HCT116 (cell line): ENCODE measurements at places on chromosomes 6 and 20.

GRCh38 chr6:149293244-149293643 is 24.3 kb upstream of the TAB2 start:
- no peak for DNase-seq

DNA sequence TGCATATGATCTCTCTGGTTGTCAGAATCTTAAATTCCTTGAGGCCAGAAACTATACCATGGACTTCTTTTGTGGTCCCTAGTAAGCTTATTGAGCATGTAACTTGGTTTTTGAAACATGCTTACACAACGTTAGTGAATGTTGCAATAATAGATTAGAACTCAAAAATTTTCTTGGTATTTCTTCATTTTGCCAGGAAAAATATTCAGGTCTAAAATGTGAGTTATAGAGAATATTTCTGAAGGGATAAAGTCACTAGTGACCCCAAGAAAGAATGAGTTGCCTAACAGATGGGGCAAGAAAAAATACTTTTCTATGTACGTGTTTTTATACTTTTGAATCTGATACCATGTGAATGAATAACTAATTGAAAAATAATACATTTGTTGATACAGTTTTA is 195.4 kb downstream of the TFAP2A start:
- no peak for DNase-seq

DNA sequence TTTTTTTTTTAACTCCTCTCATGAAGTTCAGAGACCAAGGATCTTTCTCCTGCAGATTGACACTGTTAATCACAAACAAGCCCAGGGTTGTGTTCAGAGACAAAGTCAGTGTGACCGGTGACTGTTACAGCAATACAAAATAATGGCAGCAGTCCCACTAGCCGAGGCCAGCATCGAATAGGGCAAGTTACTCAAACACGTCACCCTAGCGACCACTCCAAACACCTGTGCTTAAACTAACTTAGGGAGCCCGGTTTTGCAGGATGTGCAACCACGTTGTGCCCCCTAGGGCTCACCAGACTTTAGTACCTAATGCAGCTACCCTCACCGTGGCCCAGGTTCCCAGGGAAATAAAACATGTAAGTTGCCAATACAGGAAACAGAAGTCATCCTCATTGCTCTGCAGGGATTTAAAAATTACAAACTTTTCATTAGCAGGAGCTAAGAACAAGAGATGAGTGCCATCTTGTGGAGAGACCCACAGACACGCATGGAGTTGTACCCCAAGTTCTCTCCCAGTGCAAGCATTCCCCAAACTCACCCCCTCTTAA is 38.1 kb downstream of the FAM50B start:
- no peak for DNase-seq

GRCh38 chr6:83600459-83600858 is 88.1 kb downstream of the PRSS35 start:
- DNase-seq = no peak

- DNase-seq = no peak
Observed at GRCh38 chr6:73965539-73966029, 269.6 kb downstream of the CD109 start.

- DNase-seq = no peak
Observed at GRCh38 chr6:69580706-69581105, 216.1 kb downstream of the LMBRD1 start.

DNA sequence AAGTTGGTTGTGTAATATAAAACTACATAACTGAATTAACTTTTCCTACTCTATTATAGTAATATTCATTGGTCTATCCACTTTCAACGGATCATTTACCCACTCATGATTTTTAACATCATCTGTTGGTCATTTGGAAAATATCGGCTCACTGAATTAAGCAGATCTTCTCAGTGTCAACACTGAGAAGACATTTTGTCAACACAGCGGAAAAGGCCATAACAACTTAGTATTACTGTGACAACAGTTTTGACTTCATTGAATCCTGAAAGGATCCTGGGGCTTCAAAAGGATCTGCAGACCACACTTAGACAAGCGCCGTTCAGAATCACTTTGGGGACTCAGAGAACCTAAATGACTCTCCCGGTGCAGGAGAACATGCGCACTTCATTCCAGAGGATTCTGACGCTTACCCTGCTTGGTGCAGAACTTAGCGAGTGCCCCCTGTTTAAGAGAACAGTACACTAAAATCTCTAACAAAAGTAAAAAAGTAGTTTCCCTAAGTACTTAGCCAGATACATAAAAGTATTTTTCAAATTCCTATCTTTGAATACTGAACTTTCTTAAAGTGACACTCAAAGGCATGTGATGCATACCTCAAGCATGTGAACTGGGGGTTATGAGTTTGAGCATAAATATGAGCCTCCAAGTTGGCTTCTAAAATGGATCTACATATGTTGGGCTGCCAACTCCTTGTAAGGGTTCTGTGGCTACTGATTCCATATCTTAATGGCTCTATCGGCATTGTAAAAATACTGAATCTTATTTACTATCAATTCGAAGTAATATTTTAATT is 4.0 kb downstream of the ZBTB2 start:
- DNase-seq = no peak

DNA sequence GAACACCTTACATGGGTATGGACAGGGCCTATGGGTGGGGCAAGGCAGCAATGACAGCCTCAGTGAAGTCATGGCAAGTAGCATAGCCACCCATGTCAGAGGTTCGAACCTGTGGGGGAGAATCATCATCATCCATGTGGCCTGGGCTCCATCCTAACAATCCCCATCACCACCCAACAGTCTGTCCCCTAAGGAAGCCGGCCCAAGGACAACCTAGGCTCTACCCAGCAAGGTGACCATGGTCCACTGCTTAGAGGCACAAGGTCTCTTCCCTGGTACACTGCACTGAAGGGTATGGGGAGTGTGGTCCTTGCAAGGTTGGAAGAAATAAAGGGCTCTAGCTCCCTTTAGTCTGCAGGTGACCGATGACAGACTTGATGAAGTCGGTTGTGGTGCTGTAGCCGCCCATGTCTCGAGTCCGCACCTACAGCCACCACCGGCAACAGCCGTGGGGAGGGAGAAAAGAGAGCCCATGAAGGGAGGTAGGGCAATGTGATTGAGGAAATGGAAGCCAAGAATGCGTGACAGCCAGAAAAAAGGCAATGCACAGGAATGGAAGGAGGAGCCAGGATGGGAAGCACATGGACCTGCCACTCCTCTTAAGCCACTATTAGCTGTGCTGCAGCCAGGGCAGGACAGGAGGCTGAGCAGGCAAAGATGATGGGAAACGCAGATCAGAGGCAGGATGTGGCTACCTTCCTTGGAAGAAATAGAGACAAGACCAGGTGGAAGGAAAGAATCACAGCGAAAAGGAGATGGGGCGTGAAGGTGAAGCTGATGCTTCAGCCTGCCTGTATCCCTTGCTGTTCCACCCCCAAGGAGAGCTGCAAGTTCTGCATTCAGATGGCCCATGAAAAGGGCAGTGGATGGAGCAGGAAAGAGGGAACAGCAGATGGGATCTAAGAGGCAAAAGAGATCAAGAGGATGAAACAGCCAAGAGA is 5.3 kb downstream of the IDH3B start:
- DNase-seq = no peak

- no peak for DNase-seq
Observed at GRCh38 chr20:17471606-17472187, 59.5 kb downstream of the BFSP1 start.

DNA sequence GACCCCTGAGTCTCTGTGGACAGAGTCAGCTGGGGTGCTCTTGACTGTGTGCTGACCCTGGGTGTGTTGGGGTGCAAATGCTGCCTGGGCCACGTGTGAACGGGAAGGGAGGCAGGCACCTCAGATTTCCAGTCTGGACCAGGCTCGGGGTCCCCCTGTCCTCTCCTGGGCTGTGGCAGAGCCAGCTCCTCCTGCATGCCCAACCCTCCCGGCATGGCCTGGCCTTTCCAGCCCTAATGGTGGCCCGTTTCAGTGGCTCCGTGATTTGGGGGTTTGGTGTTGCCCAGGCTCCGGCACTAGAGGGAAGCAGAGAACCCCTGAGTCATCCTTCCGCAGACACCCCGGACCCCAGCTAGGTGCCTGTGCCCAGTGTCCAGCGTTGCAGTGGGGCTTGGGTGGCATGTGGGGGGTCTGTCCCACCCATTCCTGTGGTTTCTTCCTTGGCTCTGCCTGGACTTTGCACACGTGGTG is 9.1 kb downstream of the RBM38 start:
- DNase-seq = no peak

GRCh38 chr6:8215631-8216030 is 113.3 kb upstream of the EEF1E1 start:
- no peak for DNase-seq

- peak; percentile 28 for DNase-seq
Observed at GRCh38 chr20:53331151-53331973, 262.3 kb downstream of the ZNF217 start.

DNA sequence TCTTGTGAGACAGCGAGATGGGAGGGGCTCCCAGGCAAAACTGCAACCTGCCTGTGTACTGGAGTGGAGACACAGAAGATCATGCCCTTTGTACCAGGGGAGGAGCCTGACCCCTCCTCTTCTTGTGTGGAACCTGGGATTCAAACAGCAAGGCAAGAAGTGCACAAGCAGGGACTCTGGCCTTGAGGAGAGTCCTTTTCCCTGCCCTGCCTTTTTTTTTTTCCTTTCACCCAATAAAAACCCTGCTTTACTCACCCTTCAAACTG is 251.8 kb upstream of the OPRM1 start:
- no peak for DNase-seq

DNA sequence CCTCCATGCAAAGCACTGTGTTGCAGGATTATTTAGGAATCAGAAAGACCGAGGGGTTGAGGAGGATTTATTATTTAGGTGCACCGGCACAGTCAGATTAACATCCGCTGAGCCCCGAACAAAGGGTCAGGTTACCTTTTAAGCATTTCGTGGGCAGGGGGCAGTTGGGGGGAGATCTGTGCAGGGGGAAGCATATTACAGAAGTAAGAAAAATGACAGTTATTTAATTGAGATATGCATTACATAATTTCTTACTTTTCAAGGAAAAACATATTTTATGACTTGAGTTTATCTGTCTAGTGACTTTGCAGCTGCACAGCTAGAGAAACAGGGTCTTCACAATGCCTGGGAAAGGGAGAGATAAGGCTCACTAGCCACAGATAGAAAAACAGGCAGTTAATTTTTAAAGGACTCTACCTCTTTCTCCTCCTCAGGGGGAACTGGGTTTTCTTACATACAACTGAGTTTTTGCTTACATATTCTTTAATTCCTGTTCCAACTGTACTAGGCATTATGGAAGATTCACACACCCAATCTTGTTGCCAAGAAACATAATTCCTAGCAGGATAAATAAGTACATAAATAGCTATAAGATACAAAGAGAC is 1.7 kb upstream of the HINT3 start:
- DNase-seq = no peak

GRCh38 chr6:122347280-122347679 is 52.2 kb upstream of the HSF2 start:
- no peak for DNase-seq

DNA sequence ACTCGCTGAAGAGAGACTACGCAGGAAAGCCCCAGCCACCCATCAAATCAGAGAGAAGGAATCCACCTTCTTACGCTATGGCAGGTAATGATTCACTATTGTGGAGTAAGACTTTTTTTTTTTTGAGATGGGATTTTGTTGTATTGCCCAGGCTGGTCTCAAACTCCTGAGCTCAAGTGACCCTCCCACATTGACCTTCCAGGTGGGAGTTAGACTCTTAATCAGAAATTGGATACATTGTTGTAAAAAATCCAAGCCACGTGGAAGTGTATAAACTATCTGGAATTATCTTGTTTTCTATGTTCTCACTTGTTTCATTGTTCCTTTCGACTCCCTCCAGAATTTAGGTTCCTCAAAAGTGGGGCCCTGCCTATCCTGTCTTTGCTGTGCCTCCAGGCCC is 6.8 kb downstream of the NQO2 start:
- DNase-seq = no peak

DNA sequence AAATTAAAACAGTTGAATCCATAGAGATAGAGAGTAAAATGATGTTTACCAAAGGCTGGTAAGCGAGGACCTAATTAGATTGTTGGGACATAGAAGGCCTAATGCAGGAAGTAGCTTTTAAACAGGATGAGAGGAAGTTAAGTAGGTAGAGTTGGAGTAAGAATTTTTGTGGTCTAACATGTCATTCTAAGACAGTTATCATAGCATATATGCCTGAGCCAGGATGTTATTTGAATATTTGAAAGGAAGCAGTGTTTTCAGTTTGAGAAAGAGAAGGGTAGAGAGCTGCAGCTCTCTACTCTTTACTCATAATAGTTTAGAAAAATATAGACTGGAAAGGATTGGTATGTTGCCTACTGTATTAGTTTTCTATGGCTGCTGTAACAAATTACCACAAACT is 121.6 kb downstream of the MEI4 start:
- DNase-seq = no peak

DNA sequence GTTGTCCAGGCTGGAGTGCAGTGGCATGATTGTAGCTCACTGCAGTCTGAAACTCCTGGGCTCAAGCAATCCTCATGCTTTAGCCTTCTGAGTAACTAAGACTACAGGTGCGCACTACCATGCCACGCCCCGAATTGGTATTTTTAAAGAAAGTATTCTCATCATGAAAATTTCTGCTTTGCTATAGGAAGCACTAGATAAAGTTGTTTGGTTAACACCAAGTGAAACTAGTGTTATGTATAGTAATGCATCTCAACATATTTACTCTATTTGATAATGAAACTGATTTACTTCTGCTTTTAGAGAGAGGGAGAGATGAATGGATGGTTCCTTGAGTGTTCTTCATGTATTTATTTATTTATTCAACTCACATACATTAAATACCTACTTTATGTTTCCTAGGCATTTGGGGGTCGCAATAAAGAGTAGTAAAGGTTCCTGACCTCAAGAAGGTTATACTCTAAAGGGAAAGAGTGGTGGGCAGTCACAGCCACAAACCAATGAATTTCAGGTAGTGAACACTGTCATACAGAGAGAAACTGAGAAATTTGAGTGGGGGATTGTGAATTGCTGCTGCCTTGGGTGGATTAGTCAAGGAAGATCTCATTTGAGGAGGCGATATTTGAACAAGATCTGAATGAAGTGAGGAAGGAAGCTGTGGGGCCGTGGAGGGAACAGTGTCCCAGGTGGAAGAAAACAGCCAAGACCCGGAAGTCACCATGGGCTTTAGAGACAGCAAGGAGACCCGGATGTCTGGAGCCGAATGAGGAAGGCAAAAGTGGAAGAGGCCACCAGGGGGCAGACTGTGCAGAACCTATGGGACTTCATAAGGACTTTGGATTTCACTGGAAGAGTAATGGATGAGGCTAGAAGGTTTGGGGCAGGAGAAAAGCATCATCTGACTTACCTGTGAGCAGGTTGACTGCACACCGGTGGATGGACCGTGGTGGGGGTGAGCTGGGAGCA is 185.6 kb downstream of the TSHZ2 start:
- peak; percentile 72 for DNase-seq

- DNase-seq = no peak
Observed at GRCh38 chr6:113104951-113105350, 752.2 kb upstream of the MARCKS start.

GRCh38 chr6:167336844-167337630 is 12.2 kb downstream of the TTLL2 start:
- no peak for DNase-seq
